NCI-H526 (cell line): ENCODE measurements at places on chromosomes 11 and 22.

DNA sequence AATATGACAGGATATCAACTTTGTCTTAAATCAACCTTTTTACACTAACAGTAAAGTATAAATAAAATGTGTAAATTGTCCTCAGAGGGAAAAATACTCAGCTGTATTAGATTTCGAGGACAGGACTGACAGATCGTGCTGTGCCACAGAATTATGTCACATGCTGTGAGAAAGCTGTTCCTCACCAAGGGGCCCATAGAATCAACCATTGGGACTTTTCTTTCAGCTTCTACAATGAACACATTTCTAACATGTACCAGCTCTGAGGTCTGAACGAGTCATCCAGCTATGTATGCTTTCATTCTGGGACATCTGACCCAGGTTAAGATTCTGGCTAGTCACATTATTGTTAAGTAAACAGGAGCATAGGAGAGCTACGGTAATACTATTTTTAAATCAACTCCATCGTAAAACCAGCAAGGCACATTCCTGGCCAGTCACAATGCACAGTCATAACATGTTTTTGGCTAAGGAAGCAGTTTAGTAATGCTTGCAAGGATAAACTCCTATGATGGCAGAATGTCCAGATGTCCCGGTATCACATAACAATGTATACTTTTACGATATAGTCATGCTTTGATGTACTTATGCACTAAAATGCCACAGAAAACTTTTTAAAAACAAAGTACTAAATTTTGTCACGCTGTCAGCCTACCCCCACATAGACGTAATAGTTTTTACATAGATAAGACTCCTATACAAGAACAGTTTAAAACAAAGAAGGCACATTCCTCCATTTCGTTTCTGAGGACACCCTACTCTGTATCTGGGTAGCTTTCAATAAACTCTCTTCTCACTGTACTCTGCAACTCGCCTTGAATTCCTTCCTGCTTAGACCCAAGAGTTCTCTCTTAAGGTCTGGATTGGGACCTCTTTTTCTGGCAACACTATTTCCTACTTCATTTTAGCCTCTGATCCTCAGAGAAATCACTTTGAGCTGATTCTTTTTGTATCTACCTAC is 27.4 kb downstream of the ZNF214 start:
- no peak for DNase-seq

DNA sequence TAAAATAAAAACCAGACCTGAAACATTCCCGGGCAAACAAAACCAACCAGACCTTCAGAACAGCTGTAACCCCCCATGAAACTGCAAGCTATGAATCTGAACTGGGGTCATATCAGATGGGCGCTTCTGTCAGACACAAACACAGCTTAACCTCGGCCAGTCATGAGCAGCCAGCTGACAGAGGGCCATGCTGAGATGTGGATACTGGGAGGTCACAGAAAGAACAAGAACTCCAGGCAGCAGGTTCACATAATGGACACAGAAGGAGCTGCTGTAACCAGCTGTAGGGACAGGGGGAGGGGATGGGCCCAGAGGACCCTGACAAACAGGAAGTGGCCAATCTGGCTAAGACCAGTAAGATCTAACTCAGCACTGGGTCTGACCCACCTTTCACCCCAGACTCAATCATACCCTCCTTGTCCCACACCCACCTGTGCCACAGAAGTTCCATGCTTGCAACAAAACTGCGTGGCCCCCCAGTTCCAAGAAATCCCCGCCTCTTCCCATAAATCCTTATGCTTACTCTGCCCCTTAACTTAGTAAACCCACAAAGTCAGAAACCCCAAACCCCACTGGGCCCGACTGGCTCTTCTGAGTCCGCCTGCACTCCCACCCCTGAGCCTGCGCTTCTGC is 4.0 kb downstream of the APOL4 start:
- DNase-seq = no peak

DNA sequence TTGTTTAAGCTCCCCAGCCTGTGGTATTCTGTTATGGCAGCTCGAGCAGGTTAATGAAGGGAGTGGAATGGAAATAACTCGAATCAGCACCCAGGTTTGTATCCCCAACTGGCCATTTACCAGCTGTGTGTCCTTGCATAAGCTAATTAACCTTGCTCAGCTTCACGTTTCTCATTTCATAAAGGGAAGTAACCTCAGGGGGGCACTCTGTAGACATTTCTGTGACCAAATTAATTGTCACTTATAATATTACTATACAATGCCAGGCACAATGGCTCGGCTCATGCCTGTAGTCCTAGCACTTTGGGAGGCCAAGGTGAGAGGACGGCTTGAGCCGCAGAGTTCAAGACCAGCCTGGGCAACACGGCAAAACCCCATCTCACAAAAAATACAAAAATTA is 13.8 kb downstream of the ADA2 start:
- no peak for DNase-seq

- DNase-seq = no peak
Measured at GRCh38 chr11:59943997-59944714, 5.9 kb downstream of the OOSP1 start.

- DNase-seq = no peak
Measured at GRCh38 chr11:776561-777287, 563 bp downstream of the GATD1 start.

- DNase-seq = no peak
Measured at GRCh38 chr11:90997241-90997640, 774.4 kb upstream of the CHORDC1 start.

GRCh38 chr11:33721426-33721825 is 14.8 kb downstream of the CD59 start:
- DNase-seq = no peak

DNA sequence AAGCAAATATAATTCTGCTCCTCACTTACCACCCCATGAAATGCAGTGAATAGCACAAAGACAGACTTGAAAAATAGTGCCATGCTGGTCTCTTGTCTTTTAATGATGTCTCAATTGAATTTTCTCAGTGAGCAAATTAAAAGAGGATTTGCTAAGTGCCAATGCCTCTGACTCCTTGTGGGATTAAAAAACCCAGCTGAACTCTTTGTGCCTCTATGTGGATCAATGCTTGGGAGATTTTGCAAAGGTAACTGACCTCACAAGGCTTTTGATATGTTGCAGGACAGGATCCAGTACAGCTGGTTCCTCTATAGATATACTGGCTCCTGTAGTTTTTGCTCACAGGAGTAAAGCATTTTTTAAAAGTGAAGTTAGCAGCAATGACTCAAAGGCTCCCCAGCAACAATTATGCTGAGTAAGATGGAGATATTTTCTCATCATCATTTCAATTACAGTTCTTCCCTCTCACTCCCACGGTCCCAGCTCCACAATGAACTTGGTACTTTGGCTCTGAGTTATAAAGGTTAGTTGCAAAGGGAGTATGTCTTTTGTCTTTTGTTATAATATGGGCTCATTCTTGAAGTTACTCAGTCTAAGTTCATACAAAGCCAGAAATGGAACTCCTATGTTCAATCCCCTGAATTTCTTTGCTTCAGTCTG is 471.5 kb downstream of the LRRC4C start:
- no peak for DNase-seq

GRCh38 chr11:133175103-133175502 is 357.2 kb downstream of the OPCML start:
- no peak for DNase-seq

DNA sequence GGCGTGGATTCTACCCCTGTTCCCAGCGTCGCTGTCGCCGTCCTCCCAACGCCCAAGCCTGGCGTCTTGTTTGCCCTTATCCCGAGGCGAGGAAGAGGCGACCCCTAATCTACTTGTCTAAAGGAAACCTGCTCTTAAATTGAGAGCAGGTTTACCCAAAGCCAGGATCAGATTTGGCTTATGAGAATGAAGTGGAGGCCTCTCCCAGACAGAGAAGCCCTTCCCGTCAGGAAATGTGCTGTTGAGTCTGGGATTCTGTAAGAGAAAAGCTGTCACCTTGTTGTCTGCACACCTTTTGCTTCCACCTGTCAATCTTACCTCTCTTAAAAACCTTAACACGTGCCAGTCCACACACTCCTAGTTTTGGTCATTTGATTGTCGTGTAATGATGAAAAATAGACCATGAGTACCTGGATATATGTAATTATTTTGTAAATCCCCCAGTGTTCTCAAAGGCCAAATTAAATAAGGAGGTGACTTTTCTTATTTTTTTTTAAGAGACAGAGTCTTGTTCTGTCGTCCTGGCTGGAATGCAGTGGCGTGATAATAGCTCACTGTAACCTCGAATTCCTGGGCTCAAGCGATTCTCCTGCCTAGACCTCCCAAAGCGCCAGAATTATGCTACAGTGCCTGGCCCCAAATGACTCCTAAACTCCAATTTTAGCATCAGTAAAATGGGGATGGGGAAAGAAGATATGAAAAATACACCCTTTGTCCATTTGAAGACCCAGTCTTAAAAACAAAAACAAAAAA is 627 bp downstream of the GTF2H1 start:
- DNase-seq = peak; percentile 10

GRCh38 chr22:46230262-46230901 is 19.7 kb downstream of the CDPF1 start:
- no peak for DNase-seq

GRCh38 chr22:49660794-49661781 is 166.6 kb downstream of the BRD1 start:
- DNase-seq = peak; percentile 23

DNA sequence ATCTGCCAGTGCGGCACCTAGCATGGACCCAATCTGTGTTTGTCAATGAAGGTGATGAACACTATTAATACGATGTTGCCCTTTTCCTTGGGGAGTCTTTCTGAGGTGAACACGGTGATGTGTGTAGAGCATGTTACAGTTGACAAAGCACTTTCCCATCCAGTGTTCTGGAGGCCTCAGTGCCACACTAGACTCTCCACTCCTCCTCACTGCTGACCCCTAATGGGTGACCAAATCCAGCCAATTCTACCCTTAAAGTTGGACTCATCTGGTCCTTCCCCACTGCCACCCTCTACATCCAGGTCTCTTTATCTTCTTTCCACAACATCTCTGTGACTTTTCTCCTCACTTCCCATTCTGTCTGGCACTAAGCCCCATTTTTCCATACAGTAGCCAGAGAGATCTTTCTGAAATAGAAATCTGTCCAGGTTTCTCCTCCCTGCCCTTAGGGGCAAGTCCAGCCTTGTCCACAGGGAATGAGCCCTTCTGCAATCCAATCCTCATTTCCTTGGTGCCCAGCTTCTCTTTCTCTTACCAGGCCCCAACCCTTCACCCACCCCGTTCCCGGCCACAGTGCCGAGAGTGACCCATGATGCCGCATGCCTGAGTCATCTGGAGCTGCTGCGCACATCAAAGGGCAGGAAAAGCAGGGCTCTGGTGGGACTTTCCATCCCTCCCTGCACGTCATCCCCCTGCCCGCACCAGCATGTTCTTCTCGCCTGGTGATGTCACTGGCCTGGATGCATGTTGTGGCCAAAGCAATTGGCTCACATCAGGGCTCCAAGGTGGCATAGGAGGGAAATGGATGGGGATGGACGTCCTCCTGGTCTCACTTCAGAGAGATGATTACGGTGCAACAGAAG is 64.2 kb downstream of the RASSF10 start:
- no peak for DNase-seq

DNA sequence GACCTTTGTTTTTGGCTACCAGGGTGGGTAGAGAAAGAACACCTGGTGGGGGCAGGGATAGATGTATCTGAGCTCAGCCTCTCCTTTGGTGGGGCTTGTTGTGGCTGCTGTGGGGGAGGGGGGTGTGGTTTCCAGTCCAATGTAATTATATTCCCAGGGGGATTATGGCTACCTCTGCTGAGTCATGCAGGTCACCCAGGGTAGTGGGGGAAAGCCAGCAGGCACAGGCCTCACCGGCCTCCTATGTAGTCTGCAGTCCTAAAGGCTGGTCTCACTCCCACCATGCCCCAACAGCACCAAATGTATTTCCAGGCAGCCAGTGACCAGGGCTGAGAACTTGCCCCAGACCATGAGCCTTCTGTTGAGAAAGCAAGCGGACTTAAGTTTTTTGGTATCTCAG is 119.6 kb downstream of the DYNC2H1 start:
- no peak for DNase-seq

- DNase-seq = no peak
Measured at GRCh38 chr11:119473901-119474681, 51.1 kb upstream of the THY1 start.

- peak; percentile 66 for DNase-seq
Measured at GRCh38 chr11:11848891-11849746, 7.3 kb downstream of the USP47 start.

DNA sequence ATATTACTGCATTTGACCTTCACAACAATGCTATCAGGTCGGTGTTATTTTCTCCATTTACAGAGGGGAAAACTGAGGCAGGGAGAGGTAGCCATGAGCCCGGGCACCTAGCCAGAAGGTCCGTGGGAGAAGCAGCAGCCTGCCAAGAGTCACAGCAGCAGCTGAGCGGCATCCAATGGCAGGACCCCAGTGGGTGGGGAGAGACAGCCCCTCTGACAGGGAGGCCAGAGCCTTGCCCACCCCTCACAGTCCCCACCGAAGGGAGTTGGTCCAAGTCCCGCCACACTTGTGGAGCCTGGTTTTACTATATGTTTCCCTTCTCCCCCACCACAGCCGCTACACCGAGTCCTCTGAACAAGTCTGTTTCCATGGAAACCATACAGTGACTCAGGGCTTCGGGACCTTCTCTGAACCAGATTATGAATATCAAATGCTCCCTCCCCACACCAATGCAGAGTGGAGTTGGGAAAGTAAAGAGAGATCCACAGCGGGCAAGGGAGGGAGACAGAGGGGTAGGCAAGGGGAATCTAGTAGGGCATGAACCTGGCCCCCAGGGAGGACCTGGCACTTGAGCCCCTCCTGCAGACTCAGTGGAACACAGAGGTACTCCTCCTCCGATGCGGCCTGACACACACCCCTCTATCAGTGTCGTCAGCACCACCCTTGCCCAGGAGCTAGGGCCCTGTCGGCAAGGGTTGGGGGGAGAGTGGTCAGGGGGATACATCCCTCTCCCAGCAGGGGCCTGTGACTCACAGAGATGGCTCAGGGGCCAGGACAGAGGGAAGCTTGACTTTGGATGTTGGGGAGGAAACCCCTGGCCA is 2.5 kb downstream of the CHST1 start:
- DNase-seq = no peak

- no peak for DNase-seq
Measured at GRCh38 chr11:15532432-15532831, 417.7 kb downstream of the INSC start.

DNA sequence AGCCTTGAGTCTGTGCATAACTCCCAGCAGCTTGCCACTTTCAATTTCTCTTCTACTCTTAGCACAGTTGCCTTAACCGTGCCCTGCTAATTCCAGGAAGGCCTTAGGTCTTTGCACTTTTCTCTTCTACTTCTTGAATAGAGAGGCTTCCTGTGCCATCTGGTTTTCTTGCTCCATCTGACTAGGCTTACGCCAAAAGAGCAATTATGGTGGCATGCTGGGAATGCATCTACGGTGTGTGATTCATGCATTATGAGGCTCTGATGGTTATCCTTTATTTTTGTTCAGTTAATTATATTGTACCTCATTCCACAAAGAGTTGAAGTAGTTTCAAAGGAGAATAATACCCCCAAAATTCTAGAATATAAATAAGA is 29.4 kb downstream of the SIK2 start:
- no peak for DNase-seq

- DNase-seq = no peak
Measured at GRCh38 chr22:48319321-48320047, 1508.2 kb downstream of the BRD1 start.

DNA sequence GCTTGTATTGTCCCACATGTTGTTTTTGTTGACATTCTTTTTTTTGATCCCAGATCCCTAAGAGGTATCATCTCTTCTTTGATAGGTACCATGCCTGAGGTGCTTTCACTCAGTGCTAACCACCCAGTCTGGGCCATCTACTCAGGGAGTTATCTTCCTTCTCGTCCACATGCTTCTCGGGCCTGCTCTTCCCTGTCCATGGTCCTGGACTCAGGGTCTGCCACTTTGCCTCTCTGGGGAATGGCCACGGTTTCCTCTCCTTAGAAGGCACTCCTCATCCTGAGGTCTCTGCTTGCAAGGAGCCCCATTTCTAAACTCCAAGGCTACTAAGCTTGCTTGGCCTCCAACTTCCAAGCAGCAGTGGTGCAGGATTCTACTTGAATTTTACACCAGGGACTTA is 227.0 kb upstream of the NCAM1 start:
- DNase-seq = no peak
